Renal cortex interstitium (tissue), 15 donors: ENCODE measurements at places on chromosomes 16 and 17. TPM values are rescaled to one million over a fixed set of nuclear protein-coding genes. Genes with fewer than 3 reads are reported as not detected.
A peak's percentile ranks its signal among the peaks of the same experiment; 100 is the strongest.

DNA sequence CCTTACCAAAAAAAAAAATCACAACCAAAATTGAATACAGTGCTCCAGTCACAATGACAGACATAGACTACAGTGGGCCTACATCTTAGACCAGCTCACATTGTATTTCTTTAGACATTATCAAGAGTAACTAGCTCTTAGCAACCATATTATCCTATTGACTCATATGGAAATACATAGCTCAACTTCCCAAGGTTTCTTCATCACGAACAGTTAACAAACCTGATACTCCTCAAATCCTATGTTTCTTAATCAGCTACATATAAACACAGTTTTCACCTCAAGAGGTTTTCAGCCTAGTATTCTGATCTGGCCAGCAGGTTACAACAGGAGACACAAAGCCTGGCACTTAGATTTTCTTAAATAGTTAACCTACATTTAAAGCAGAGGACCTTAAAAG, 29.7 kb downstream of the CMC2 start:
- no peak for DNase-seq

DNA sequence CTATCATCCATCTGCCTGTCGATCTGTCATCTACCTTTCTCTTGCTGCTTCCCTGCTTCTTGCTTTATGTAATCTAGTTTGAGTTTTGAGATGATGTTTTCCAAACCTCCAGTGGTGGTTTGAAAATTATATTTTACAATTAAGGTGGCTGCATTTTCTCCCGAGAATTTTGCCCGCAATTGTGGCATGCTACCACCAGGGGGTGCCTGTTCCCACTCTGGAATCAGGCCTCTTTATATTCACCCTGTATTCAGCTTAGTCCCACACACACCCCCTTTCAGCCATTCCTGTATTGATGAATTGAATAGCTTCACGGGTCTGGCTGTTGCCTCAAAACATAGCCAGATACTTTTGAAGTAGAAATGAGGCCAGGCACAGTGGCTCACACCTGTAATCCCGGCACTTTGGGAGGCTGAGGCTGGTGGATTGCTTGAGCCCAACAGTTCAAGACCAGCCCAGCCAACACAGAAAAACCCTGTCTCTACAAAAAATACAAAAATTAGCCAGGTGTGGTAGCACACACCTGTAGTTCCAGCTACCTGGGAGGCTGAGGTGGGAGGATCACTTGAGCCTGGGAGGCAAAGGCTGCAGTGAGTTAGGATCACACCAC, 3.2 kb downstream of the PRSS22 start:
- no peak for DNase-seq

DNA sequence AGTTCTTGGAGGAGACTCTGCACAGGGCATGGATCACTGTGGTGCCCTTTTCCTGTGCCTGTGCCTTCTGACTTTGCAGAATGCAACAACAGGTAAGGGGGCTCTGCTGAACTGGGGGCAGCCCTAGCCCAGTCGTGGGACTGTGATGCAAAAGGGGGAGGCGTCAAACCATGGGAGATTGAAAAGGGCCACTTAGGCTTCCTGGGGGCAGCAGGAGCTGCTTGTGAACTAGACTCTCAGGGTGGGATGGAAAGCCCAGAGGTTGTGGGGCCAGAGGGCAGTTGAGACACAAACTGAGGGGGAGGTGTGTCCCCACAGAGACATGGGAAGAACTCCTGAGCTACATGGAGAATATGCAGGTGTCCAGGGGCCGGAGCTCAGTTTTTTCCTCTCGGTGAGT, 19.6 kb downstream of the ADGRG5 start:
- no peak for DNase-seq

- no peak for DNase-seq
Measured at GRCh38 chr17:9916108-9916507, 11.0 kb upstream of the RCVRN start.

- no peak for DNase-seq
Measured at GRCh38 chr16:55574811-55575210, 8.3 kb downstream of the CAPNS2 start.

DNA sequence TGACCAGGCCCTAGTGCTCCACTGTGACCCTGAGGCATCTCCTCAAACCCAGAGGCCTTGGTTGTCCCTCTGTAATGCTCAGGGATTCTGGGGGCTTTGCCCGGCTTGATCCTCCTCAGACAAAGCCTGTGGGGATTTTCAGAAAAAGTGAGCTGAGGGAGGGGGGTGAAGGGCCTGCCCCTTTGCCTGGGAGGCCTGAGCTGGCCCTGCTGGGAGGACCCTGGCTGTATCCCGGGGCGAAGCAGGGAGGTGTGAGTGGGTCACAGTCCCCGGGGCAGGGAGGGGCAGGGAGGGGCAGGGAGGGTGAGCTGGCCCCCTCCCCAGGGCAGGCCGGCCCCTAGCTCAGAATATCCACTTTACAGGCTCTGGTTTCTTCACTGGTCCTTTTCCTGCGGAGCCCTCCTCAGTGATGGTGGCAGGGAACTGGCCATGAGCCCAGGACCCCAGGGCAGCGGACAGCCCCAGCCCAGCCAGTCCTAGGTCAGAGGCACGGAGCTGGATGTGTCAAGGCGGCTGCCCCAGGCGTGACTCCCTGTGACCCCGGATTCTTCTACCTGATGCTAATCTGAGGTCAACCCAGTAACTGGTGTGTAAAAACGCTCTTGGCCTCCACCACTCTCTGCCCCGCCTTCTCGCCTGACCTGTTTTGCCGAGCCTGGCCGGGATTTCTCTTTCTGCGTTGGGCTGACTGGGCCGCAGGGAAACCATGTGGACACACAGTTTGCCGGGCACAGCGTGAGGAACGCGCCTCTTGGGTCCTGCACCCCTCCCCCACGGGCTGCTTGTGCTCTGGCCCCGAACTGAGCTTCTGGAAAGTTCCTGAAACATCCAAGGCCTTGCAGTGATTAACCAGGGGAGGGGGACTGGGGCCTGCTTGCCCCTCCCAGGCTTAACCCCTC, 5.8 kb upstream of the FASN start:
- DNase-seq: peak; percentile 38

DNA sequence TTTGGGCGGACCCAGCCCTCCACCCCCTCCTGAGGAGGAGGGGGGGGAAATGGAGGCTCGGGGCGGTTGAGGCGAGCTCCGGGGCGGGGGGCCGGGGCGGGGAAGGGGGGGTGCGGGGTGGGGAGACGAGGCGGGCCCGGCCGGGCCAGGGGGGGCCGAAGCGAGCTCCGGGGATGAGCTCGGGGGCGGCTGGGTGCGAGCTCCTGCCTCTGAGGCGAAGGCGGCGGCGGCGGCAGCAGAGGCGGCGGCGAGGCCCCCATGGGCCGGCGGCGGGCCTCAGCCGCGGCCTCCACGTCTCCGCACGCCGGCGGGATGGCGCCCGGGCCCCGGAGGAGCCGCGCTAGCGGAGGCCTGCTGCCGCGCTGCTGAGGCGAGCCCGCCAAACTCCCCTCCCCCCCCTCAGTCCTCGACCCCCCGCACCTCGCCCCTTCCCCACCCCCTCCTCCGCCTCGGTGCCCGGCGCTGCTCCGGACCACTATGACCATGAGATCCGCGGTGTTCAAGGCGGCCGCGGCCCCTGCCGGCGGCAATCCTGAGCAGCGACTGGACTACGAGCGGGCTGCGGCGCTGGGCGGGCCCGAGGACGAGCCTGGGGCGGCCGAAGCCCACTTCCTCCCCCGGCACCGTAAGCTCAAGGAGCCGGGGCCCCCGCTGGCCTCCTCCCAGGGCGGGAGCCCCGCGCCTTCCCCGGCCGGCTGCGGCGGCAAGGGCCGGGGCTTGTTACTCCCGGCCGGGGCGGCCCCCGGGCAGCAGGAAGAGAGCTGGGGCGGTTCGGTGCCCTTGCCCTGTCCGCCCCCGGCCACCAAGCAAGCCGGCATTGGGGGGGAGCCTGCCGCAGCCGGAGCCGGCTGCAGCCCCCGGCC, 596 bp downstream of the MSL1 start:
- no peak for DNase-seq

DNA sequence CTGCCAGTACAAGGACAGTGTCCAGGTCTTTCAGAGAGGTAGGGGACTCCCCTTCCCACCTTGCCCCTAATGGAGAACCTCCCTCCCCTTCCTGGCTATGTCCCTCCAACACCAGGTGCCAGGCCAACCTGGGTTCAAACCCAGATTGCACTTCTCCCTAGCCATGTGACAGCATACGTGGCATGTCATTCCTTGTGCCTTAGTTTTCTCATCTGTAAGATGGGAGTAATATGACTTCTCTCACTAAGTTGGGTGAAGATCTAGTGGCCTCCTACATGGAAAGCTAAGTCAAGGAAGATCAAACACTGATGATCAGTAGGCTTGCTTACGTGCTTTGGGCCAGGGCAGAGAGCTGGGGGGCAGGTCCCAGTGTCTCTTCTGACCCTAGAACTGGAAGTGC, 8.8 kb downstream of the FCSK start:
- DNase-seq: no peak

DNA sequence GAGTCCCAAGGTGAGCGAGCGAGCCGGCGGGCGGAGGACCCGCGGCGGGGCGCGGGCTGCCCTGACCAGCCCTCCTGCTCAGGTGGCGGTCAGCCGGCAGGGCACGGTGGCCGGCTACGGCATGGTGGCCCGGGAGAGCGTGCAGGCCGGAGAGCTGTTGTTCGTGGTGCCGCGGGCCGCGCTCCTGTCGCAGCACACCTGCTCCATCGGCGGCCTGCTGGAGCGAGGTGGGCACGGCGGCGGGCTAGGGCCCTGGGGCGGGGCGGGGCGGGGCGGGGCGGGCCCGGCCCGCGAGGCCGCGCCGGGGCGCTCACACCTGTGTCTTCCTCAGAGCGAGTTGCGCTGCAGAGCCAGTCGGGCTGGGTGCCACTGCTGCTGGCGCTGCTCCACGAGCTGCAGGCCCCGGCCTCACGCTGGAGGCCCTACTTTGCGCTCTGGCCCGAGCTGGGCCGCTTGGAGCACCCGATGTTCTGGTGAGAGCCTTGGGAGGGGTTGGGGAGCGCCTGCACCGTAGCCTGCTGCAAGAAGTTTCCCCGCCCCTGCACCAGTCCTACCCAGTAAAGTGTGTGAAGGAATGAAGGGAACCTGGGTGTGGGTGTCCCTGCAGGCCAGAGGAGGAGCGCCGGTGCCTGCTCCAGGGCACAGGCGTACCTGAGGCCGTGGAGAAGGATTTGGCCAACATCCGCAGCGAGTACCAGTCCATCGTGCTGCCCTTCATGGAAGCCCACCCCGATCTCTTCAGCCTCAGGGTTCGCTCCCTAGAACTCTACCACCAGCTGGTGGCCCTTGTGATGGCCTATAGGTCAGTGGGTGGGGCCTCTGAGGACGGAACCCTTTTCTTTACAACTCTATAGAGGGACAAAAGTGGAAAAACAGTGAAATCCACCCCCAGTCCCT, 802 bp downstream of the SETD6 start:
- no peak for DNase-seq

- DNase-seq: no peak
Measured at GRCh38 chr17:40290629-40291280, 3.1 kb downstream of the CDC6 start.

- DNase-seq: no peak
Measured at GRCh38 chr17:74368341-74369081, 1.2 kb downstream of the GPR142 start.

GRCh38 chr16:22016927-22017326, 9.0 kb downstream of the MOSMO start:
- no peak for DNase-seq

- no peak for DNase-seq
Measured at GRCh38 chr17:31550389-31551056, 159.0 kb downstream of the RAB11FIP4 start.

The TBC1D26 gene
- polyA plus RNA-seq: not detected

The CRISPLD2 gene
- 7.8 TPM for polyA plus RNA-seq

DNA sequence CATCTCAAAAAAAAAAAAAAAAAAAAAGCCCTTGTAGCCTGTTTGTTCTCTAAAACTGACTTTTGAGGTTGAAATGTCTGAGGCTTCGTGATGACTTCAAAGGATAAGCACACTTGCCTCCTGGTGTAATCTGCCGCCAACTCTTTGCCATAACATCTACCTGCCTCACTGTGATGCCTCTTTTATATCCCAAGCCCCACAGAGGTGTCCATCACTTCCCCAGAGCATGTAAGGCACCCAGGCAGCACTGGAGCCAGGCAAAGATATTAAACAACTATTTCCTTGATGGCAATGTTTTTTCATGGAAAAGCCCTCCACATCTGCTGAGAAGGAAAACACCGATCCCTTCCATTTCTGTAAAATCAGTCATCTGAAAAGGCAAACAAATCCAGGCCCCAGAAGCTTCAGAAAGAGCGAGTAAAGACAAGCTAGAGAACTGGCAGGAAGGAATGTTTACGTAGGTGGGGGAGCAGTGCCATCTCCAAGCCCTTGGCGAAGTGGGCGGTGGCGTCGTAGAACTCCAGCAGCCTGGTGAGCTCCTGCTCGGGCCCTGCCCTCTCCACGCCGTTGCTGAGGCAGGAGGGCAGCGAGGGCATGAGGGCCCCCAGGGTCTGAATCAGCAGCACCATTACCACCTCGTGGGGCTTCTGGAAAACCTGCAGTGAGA, 28.6 kb downstream of the COG7 start:
- DNase-seq: no peak

DNA sequence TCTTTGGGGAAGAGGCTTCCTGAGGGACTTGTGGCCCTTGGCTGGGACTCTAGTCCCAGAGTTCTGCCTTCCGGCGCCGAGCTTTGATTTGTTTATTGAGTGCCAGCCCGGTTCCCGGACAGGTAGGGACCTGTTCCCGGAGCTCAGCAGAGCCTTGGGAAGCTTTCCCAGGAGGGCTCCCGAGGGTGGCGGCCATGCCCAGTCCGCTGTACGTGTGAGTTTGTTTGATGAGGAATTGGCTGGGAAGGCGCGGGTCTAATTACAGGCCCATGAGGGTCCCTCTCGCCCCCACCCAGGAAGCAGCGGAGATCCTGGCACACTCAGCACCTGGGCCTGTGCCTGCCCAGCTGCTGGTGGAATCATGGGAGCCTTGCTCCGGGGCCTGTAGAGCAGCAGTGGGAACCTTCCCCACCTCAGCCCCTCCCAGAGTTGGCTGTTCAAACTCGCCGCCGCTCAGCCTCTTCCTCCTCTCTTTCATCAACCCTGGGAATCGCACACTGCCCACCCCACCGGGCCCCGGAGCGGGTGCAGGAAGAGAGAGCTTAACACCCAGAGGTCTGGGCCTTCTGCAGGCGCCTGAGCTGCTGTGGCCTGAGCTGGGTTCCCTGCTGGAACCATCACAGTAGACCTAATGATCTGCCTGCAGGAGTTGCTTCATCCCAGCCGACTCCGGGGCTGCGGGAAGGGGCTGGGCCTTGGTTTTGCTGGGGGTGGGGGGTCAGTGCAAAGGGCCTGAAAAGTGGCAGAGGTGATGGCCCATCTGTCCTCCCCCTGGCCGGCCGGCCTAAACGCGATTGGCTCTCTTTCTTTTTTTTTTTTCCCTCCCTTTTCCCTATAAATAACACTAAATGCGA, 313.7 kb downstream of the SEC14L1 start:
- no peak for DNase-seq

GRCh38 chr16:21611556-21612384, 12.4 kb downstream of the METTL9 start:
- no peak for DNase-seq
